Stromal cell of bone marrow (primary cell): ENCODE measurements at places on chromosomes 2 and 18.

GRCh38 chr18:48632676-48633257, 93.9 kb downstream of the CTIF start:
- DNase-seq, result no peak

- DNase-seq, result no peak
Observed at GRCh38 chr2:66981074-66981473, 416.1 kb upstream of the ETAA1 start.

DNA sequence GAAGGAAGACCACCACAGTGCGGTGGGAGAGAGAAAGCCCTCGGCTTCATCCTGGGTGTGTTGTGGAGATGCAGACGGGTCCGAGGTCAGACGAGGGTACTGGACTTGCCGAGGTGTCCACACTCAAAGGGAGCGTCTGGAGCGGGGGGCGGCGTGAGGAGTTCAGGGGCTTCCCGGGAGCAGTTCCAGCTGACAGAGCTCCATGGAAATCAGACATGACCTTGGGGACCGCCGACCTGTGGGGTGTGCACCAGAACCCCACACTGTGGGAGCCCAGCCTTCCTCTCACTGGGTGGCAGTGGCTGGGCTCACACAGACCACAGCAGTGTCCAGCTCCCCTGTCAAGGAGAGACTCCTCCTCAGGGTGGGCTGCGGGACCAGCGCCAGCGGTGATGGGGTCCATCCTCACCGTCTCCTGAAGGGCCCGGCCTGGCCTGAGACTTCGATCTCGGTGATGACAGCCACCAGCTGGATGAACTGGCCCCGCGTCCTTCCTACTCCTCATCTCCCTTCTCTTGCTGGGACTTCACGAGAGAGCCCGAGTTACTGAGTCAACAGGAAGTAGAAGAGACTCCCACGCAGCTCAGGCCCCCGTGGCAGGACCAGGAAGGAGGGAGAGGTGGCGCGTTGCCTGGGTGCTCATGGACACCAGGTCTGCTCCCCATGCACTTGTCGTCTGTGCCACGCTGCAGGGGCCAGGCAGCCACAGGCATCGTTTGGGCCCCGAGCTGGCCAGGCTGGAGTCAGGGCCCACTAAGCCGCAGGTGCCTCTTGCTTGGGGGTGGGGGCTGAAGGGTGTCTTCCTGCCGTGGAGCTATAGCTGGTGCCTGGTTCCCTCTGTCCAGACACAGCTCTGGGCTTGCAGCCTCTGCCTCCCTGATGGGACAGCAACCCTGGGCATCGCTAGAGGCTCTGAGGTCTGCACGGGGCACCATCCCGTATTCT, 101.9 kb upstream of the CTDP1 start:
- DNase-seq, result no peak

DNA sequence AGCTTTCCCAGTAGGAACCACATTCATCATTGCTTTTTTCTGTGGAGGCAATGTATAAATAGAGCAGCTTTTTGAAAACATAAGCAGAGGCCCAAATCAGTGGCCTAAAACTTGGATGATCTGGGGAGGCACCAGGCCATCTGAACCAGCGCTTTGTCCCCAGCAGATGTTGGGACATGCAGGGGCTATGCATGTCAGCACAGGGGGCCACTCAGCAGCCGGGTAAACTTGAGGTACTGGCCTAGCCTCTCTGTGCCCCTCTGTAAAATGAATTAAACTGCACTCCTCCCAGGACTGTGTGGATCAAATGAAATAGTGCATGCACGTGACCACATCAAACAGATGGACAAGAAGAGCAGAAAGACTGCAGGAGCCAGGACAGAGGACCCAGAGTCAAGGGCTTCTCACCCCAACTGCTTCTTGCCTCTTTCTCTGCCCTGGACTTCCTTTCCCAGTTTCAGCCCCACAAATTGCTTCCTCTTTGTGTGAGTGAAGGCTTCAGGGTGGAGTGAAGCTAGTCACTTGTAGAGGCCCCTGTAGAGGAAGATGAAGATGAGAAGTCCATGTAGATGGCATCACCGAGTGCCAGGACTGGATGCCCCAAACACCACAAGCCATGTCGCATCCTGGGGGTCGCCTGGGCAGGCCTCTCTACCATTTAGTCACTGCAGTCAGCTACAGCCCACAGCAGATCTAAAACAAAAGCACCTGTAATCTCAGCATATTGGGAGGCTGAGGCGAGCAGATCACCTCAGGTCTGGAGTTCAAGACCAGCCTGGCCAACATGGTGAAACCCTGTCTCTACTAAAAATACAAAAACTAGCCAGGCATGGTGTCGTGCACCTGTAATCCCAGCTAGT, 53.2 kb downstream of the IMPA2 start:
- no peak for DNase-seq

DNA sequence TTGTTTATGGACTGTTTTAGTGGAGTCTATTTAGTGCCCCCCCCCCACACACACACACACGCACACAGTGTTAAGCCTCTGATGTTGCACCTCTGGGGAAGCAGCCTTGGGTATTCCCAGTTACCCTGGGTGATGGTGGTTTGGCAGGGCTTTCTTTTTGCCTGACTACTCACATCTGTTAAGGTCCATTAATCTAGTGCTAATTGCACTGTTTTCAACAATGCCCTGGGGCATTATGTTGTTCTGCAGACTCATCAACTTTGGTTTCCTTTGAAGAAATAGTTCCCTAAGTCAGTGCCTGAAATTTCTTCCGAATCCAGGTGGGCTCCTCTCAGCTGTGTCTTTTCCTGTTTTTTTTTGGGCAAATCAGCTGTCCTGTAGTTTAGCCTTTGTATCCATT, 34.7 kb downstream of the SPOPL start:
- DNase-seq, result peak; percentile 21

GRCh38 chr2:51011254-51011653, 20.7 kb downstream of the NRXN1 start:
- no peak for DNase-seq

DNA sequence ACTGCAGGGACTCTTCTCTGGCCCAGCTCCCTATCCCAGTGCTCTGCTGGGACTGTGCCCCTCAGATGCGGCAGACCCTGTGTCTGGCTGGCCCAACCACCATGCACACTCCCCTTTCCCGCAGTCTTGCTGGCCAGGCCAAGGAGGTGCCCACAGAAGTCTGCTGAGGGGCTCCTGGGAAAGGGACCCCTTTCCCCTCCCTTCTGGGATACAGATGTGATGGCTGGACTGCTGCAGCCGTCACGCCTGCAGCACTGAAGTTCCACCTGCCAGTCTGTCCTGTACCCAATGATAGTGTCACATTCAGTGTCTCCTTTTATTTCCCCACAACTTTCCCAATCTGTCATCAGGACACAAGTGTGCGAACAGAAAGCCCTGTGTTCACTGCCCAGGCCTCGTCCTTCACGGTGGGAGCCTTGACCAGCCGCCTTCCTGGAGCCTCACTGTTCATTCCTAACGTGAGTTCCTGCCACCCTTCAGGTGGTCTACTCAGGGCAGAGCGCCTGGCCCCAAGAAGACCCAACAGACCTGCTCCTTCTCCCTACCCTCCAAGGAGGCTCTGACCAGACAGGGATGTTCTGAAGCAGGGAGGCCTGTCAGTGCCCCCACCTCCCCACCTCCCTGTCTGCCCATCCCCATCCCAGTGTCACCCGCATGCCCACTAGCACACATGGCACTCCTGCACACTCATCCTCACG, 47.1 kb downstream of the ANKMY1 start:
- DNase-seq, result no peak

- no peak for DNase-seq
Observed at GRCh38 chr2:46535360-46535759, 56.0 kb downstream of the TMEM247 start.

DNA sequence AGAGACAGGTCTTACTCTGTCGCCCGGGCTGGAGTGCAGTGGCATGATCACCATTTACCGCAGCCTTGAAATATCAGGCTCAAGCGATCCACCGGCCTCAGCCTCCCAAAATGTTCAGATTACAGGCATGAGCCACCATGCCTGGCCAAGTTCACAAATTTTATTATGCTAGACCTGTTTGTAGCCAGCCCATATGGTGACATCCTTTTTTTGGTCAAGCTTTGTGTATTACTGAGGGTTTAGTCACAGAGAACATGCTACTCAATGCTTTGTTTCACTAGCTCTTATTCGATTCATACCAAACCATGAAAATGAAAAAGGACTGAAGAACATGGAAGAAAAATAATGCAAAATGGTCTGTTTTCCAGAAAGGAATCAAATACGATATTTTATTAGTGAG, 41.4 kb downstream of the DGKD start:
- no peak for DNase-seq

DNA sequence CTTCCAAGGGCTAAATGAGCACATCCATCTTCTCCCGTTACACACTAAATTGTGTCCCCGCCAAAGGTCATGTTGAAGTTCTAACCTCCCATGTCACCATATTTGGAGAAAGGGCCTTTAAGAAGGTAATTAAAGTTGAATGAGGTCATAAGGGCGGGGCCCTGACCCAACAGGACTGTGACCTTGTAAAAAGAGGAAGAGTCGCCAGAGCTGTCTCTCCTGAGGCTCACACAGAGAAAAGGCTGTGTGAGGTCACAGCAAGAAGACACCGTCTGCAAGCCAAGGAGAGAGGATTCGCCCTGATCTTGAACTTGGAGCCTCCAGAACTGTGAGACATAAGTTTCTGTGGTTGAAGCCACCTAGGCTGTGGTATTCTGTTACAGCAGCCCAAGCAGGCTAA, 24.1 kb downstream of the TRABD2A start:
- DNase-seq, result no peak

GRCh38 chr2:225182126-225182525, 139.9 kb upstream of the DOCK10 start:
- DNase-seq, result no peak

DNA sequence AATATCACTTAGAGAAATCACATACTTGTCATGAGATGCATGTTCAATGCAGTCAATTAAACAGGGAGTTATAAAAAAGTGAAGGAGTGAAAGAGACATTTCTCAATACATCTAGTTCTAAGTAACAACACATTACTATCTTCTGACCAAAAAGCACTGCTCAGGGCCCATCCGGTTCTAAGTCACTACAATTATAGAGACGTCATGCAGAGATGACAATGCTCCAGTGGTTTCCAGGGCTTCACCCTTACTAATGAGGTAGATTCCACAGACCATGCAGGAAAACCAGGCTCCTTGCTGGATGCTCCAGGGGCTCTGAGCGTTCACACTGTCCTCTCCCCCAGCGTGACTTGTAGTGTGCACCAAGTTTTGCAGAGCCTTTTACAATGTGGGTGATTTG, 88.0 kb downstream of the FTCDNL1 start:
- DNase-seq, result no peak

DNA sequence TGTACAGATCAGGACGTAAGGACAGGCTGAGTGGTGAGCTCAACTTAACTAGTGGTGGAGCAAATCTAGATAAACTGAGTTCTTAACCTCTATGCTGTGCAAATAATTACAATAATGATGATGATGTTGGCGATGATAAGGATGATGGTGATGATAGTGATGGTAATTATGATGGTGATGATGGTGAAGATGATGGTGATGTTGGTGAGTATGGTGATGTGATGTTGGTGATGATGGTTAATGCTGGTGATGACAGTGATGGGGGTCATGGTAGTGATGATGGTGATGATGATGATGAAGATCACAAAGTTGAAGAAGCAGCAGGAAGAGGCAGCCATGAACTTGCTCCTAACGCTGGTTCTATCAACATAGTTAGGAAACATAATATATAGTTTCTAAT, 38.0 kb upstream of the IMP4 start:
- DNase-seq, result no peak

DNA sequence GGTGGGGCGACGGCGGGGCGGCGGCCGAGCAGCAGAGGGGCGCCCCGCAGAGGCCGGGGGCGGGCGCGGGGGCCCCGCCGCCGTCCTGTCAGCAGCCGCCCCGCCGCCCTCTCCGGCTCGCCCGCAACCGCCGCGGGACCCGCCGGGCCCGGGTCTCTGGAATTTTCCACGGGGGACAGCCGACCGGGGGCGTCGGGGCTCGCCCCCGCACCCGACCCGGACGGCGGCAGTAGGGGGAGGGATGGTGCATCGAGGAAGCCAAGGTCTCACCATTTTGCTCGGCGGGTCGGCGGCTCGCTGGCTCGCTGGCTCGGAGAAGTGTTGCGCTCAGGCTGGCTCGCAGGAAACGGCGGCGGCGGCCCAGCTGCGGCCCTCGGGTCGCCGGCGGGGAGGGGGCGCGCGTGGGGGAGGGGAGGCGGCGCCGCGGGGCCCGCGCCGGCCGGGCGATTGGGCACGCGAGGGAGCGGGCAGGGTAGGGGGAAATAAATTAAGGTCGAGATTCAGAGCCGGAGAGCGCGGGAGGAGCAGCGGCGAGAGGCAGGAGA, 405 bp downstream of the PPP3R1 start:
- no peak for DNase-seq

- DNase-seq, result no peak
Observed at GRCh38 chr2:64852771-64853241, 136.4 kb upstream of the SLC1A4 start.

GRCh38 chr18:33870059-33870458, 292.0 kb downstream of the ASXL3 start:
- DNase-seq, result no peak

DNA sequence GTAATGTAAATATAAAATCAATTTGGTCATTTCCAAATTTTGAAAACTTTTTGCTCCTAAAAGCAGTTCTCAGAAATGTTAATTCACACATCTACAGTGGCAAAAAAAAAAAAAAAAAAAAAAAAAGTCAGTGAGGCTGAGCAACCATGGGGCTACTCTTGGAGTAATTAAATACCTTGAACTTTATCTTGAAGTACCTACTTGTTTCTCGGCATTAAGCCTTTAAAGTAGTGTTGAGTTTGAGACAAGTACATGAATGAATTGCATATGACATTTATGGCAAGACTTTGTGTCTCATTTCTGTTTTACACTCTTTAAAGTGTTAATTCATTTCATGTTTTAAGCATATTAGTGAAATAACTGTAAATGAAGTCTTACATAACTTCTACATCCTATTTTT, 613.3 kb downstream of the XIRP2 start:
- DNase-seq, result no peak

- DNase-seq, result no peak
Observed at GRCh38 chr18:33536904-33537303, 41.1 kb upstream of the ASXL3 start.

- DNase-seq, result no peak
Observed at GRCh38 chr2:85421260-85422071, 3.0 kb downstream of the SH2D6 start.

GRCh38 chr2:75598589-75599155, 37.9 kb upstream of the EVA1A start:
- no peak for DNase-seq
